ENCODE measurements at places on chromosomes 3 and 15. TPM values are rescaled to one million over a fixed set of nuclear protein-coding genes. Genes with fewer than 3 reads are reported as not detected.

GRCh38 chr3:71442652-71443042 lies 140.9 kb downstream of the FOXP1 start:
- no peak for DNase-seq

DNA sequence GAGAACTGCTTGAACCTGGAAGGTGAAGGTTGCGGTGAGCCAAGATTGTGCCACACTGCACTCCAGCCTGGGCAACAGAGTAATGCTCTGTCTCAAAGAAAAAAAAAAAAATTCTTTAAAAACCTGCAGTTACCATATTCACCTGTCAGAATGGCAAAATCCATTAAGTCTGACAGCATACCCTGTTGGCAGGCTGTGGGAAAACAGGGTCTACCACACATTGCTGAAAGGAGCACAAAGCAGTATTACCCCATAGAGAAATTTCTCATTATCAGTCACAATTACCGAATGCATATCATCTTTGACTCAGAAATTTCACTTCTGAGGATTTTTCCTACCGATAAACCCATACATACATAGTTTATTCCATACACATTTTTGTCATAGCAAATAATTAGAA lies 264.1 kb upstream of the SLCO3A1 start:
- no peak for DNase-seq

DNA sequence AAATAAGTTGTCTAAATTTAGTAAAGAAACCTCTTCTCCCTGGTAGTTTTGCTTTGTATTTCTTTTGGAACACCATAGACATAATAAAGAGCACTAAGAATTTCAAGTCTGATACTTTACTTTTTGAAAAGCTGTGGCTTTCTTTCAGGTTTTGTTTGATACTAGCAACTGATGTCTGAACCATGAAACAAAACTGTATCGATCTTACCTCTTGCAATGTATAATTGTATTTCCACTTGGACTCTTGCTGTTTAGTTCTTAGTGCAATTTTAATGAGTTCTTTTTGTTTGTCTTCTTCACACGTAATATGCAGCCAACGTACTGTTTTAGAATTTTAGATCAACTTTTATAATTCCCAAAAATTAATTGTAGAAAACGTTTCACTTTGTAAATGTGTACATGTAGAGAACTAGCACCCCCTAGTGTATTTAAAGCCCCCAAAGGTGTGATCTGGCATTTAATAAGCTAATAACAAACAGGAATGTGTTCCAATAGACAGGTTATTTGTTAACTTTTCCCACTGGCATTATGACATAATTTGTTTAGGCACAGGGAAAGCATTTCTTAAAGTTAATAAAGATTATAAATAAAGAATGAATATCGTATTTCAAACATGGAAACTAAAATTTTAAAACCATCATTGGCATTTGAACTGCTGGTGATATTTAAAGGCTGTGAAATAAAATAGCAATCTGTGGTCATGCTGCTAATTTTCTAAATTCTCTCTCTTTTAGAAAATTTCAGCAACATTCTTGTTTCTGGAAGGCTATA lies 289.1 kb upstream of the DNAJC19 start:
- DNase-seq, result no peak

GRCh38 chr3:124213641-124214040 lies 221.7 kb upstream of the ROPN1 start:
- no peak for DNase-seq

MCTP2 gene
- 7.7 TPM for total RNA-seq
